Lower leg skin (tissue), 4 donors: ENCODE measurements at places on chromosomes 6 and 20. TPM values are rescaled to one million over a fixed set of nuclear protein-coding genes. Genes with fewer than 3 reads are reported as not detected.

JPH2 gene
- total RNA-seq: 4.4 TPM

CNBD2 gene
- 6.9 TPM for total RNA-seq

ABRACL gene
- 13.4 TPM for total RNA-seq

TSPYL4 gene
- total RNA-seq: 14.4 TPM

SYNJ2 gene
- 6.7 TPM for total RNA-seq

SERPINB1 gene
- 17.6 TPM for total RNA-seq

DNA sequence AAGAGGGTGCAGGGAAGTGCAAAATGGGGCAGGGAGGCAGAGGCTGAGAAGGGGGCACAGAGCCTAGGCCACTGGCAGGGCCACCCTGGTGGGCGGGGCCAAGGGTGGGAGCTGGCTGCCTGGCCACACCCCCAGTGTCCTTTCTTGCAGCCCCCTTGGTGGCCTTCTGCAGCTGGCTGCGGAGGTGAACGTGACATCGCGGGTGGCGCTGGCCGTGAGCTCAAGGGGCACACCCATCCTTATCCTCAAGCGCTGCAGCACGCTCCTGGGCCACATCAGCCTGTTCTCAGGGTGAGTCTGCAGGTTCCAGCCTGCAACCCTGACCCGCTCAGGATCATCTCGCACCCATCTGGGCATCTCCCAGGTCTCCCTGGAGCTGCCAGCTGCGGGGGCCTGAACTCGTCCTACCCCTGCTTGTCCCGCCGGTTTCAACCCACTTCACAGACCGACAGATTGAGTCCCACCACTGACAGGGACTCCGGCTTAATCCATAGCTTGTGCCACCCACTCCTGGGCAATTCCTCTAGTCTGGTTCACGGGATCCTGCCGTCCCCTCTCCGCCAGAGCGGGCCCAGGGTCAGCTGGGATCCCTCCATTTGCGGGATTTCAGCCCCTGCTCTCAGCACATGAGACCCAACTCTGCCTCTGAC, 6.2 kb downstream of the BPIFB3 start:
- DNase-seq: no peak

DNA sequence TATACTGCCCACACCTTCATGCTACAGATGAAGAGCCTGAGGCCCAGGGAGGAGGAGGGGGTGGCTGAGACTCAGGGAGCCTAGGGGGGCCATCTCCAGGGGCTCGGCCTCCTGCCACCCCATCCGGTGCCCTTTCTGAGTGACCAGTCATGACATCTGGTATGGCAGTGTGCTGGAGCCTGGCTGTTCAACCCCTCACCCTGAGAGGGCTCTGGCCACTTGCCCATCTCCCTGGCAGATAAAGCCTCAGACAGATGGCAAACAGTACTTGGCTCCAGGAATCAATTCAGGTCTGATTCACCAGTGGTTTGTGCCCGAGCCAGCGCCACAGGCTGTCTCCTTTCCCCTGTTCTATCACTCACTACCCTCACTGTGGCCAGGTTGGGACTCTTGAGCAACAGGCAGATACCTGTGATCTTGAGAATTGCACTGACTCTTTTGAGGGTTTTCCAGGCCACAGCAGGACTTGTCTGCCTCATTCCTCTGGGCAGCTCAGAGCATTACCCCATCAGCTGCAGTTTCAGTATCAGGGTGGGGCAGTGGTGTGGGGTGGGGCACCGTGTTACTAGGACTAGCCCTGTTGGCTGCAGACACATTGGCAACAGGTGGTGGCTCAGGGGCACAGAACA, 22.8 kb downstream of the SRSF3 start:
- DNase-seq: peak; percentile 86

- DNase-seq: no peak
Observed at GRCh38 chr20:32509639-32510066, 75.5 kb downstream of the NOL4L start.

- no peak for DNase-seq
Observed at GRCh38 chr6:73393278-73393677, 1.4 kb upstream of the DDX43 start.

GRCh38 chr6:26597821-26598220, 1.1 kb downstream of the ABT1 start:
- no peak for DNase-seq

DNA sequence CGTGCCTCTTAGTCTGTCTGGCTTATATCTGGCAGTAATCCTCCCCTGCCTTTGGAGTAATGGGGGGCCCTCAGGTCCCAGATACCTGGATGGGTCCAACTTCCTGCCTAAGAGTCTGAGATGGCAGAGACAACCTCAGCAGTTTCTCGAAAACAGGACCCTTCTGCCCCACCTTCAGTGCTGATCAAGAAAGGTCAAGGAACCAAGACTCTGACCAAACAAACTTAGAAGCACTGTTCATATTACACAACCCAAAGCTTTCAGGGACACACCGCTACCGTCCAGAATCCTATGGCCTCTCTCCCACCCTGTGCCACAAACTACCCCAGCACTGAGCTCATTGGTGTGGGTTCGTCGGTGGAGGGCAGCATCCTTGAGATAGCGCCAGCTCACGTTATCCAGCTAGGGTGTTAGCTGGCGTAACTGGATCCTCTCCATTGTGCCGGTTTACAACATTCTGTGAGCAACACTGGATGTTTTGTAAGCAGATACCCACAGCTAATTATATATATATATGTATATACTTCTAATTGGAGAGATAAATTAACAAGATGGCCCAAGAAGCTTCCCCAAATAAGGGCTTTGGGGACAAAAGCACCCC, 7.6 kb upstream of the TMC2 start:
- DNase-seq: no peak
